Central memory CD4-positive, alpha-beta T cell (primary cell): ENCODE measurements at places on chromosomes 12 and 14.
A peak's percentile ranks its signal among the peaks of the same experiment; 100 is the strongest.

DNA sequence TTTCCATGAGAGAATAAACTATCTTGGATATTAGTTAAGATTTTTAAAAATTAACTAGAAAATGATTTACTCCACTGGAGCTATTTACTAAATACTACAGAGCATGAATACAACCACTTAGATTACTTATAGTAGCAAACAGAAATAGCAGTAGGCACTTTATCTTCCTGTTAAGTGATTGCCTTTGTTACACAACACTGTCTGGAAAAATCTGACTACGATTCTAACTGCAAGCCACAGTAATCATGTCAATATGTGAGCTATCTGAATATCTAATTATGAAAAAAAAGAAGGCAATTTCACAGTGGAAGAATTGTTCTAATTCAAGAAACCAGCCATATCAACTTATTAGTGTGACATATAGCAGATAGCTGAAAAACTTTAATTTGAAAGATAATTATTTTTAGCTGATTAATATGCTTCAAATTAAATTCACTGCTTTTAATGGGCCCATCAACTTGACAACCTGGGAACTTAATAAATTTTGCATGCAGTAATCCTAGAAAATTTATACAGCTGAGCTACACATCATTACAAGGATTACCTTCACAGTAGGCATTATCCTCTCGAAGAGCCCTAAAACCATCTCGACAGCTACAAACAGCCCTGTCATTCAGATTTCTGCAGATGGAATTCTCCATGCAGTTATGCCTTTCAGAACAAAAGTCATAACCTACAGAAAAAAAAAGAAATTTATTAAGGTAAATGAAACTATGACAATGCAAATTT lies 172.8 kb downstream of the NELL2 start:
- no peak for DNase-seq

DNA sequence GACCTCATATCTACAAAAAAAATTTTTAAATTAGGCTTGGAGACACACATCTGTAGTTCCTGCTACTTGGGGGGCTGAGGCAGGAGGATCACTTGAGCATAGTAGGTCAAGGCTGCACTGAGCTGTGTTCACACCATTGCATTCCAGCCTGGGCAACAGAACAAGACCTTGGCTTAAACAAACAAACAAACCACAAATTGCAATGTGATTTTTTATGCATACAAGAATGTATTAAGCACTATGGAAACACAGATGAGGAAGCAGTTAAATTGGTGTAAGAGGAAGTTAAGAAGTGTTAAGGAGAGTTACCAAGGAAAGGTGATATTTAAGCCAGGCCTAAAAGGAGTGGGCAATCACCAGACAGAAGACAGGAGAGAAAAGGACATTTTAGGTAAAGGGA lies 83.6 kb upstream of the HECTD1 start:
- no peak for DNase-seq

DNA sequence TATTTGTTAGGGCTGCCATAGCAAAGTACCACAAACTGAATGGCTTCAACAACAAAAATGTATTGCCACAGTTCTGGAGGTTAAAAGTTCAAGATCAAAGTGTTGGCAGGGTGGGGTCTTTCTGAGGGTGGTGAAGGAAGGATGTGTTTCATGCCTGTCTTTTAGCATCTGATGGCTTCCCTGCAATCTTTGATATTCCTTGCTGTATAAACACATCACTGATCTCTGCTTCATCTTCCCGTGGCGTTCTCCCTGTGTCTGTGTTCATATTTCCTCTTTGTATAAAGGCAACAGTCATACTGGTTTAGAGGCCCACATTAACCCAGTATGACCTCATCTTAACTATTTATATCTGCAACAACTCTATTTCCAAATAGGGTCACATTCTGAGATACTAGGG lies 167.5 kb downstream of the BTG1 start:
- DNase-seq: peak; percentile 83

- DNase-seq: no peak
Measured at GRCh38 chr12:8780389-8780788, 42.0 kb upstream of the A2ML1 start.

- DNase-seq: no peak
Measured at GRCh38 chr12:16606991-16607390, 1.0 kb upstream of the LMO3 start.

- no peak for DNase-seq
Measured at GRCh38 chr12:68939505-68939904, 6.5 kb upstream of the CPM start.

GRCh38 chr12:117622741-117623140 lies 261.3 kb upstream of the NOS1 start:
- DNase-seq: no peak

DNA sequence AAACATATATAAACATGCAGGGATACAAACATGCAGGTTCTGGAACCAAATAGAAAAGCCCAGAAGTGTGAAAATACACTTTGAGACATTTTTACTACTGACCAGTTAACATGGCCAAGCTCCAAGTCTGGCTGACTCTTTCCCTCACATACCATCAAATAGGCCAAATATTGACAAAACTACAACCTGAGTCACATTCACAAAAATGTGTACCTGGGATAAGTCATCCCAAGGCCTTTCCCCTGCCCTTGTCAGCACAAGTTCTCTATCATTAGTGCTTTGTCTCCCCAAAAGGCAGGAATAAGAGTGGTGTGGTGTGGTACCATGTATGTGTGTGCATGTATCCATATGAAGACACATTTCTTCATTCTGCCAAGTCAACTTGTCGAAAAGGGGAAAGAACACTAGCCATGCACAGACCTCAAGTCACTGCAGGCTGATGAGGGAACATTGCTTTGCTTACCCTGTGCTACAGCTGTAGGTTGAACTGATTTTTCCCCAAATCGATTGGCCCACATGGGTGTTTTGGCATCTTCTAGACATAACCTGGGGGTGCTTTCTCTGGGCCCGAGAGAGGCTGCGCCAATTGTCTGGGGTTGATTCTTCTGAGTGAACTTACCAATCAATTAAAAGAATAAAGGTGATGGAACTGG lies 14.9 kb downstream of the HOXC4 start:
- no peak for DNase-seq

DNA sequence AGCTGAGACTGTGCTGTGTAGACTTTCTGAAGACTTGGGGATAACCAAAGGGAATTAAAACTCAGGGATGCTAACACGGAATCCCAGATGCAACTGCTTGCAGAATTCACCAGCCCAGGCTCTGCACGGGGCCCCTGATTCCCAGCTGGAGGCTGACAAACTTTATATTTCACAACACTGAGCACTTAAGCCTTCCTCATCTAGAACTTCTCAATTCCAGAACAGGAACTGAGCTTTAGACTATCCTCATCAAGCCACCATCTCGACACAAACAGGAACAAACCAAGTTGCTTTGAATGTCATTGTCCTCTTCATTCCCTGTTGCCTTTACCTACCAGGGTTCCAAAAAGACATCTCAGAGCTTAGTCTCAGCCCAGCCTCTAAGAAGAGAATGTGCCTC lies 22.2 kb downstream of the CCDC63 start:
- DNase-seq: no peak

DNA sequence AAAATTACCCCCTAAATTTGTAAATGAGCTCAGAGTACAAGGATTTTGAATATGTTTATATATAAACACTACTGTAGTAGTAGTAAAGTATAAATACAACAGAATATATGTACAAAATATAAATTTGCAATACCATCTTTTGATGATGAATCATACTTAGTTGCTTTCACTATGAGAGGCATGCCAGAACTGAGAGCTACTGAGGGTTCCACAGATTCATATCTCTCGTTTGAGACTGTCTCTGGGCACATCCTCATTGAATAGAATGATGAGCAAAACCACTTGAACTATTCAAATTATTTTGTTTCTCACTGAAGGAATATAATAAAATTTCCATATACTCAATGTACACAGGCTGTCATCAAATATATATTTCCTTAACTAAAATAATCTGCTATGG lies 417.6 kb downstream of the NAV3 start:
- DNase-seq: no peak

GRCh38 chr14:32934073-32934880 lies 4.4 kb upstream of the NPAS3 start:
- no peak for DNase-seq

GRCh38 chr14:87260460-87260859 lies 732.5 kb downstream of the GALC start:
- DNase-seq: no peak

DNA sequence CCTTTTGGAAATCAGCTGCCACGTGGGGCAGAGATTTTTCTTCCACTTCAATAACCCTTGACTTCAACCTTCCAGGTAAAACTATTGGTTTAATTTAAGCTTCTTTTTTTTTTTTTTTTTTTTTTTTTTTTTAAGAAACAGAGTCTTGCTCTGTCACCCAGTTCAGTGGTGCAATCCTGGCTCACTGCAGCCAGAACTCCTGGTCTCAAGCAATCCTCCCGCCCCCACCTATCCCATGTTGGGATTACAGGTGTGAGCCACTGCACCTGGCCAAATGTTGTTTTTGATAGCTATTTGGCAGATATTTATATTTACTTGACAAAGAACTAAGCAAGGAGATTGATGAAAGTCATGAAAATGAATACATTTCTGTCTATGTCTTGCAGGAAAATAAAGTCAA lies 65.1 kb downstream of the SINHCAF start:
- DNase-seq: no peak

DNA sequence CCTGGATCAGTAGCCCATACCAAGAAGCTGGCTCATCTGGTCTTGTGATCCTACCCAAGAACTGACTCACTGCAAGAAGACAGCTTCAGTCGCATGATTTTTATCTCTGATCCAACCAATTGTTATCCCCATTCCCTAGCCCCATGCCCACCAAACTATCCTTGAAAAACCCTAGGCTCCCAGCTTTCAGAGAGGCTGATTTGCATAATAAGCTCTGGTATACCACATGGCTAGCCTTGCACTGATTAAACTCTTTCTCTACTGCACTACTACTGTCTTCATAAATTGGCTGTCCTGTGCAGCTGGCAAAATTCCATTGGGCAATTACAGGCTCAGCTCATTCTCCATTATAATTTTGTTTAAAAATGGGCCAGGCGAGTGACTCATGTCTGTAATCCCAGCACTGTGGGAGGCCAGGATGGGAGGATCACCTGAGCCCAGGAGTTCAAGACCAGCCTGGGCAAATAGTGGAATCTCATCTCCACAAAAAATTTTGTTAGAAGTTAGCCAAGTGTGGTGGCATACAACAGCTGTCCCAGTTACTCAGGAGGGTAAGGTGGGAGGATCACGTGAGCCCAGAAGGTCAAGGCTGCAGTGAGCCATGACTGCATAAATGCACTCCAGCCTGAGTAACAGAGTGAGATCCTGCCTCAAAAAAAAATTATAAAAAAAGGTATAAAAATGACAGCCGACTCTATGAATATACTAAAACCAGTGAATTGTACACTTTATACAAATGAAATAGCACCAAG lies 76.7 kb upstream of the EIF5 start:
- no peak for DNase-seq

GRCh38 chr14:85250414-85251189 lies 279.3 kb upstream of the FLRT2 start:
- no peak for DNase-seq

- DNase-seq: no peak
Measured at GRCh38 chr14:41488401-41488800, 118.3 kb upstream of the LRFN5 start.

DNA sequence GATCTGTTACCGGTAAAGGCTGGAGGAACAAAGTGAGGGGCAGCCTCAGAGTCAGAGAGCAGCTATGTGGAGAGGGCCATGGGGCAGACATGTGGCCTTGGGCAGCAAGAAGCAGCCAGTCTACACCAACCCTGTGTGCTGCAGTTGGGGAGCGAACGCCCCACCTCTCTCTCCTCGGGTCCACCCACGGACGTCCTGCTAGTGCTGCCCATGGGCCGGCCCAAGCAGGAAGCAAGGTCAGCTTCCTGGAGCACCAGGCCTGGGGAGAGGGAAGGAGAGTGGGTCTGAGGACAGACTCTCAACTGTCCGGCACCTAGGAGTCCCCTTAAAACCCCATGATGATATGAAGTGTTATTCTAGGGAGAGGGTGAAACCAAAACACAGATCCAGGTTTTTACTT lies 254.8 kb upstream of the FKBP4 start:
- no peak for DNase-seq

DNA sequence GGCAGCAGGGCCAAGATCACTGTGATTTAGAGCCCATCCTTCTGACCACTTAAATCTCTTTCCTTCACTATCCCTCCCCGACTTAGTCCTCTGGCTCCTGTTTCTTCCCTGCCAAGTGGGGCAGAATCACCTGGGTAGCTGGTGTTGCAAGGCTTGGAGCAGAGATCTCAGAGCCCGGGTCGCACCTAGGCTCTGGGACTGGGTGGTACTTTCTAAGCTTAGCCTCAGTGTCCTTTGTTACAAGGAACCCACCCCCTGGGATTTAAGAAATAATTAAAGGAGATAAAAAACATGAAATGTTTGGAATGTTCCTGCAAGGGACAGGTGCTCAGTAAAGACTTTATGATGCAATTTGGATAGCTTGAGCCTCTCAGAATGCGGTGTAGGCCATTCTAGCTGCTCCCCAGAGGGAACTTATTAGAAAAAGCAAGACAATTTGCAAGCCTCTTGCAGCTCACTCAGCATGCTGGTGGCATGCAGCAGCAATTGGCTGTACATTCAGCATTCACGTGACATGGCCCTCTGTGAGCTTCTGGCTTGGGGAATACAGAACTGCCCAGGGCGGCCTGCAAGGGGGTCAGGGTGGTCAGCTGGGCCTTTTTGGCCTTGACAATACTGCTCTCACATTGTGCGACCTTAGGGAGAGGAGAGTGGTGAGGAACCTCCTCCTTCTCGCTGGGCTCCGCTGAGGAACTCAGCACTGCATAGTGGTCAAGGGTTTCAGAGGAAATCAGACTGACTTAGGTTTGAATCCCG lies 16.8 kb downstream of the C14orf132 start:
- no peak for DNase-seq

DNA sequence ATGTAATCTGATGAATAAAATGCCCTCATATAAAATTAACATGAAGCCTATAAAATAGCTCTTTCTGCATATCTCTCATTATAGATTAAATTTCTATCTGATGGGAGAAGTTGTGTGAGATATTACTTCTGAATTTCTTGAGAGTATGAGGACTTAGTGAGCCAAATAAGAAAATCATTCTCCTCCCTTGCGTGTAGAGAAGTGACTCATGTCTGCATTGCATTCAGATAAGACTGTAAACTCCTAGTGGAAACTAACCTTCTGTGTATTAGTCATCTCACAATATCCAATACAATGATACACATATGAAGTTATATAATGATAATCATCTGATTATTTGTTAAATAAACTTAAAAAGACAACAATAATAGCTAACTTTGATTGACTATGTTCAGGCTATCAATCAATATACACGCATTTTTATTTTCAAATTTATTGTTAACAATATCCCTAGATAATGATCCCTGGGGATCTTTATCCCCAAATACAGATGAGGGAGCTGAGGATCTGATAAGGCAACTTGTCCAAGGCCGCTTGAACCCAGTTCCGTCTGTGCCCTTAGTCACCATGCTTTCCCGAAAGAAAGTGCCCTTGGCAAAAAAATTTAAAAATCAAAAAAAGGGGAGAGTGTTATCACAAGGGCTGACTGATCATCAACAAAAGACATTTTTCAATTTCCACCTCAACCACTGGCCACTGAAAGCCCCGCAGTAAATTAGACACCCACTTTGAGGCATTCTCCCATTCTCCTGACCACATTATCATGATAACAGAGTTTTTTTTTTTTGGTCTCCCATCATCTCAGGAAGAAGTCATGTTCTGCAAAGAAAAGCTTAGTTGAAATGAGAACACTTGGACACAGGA lies 189.2 kb upstream of the RASSF8 start:
- no peak for DNase-seq

GRCh38 chr12:57620936-57621496 lies 9.8 kb downstream of the ARHGEF25 start:
- DNase-seq: no peak

GRCh38 chr12:11651381-11651780 lies 1.9 kb downstream of the ETV6 start:
- DNase-seq: peak; percentile 33
